Fibroblast of skin of back (primary cell): ENCODE measurements at places on chromosomes 3 and 15.

DNA sequence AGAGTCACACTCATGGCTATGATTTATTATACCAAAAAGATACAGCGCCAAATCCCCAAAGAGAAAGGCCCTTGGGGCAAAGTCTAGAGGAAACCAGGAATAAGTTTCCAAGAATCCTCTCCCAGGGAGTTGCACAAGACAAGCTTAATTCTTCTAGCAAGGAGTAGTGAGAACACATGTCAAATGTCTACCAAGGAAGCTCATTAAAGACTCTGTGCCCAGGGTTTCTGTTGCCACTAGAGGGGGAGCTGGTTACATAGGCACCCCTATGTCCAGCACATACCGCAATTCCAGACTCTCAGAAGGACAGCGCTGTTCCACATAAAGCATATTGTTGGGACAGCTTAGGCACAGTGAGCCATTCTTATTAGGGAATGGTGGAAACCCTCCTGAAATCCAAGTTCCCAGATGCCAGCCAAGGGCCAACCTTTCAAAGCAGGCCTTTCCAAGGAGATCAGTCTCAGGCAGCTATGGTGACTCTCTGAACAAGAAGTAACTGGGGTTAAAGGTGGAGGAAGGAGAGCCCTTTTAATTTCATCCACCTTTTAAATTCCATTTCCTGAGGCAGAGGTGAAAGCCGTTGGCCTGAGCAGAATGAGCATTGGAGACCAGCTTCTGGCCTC lies 194.2 kb downstream of the UACA start:
- peak; percentile 60 for DNase-seq

- peak; percentile 47 for DNase-seq
These were observed 27.2 kb upstream of the TNFSF10 start for GRCh38 chr3:172550347-172550943.

DNA sequence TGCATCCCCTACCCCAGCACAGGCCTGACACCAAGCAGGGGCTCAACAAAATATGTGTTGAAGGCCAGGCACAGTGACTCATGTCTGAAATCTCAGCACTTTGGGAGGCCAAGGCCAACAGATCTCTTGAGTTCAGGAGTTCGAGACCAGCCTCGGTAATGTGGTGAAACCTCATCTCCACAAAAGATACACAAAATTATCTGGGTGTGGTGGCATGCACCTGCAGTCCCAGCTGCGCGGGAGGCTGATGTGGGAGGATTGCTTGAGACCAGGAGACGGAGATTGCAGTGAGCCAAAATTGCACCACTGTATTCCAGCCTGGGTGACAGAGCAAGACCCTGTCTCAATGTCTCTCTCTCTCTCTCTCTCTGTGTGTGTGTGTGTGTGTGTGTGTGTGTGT lies 30.7 kb upstream of the CYP11A1 start:
- DNase-seq = no peak

DNA sequence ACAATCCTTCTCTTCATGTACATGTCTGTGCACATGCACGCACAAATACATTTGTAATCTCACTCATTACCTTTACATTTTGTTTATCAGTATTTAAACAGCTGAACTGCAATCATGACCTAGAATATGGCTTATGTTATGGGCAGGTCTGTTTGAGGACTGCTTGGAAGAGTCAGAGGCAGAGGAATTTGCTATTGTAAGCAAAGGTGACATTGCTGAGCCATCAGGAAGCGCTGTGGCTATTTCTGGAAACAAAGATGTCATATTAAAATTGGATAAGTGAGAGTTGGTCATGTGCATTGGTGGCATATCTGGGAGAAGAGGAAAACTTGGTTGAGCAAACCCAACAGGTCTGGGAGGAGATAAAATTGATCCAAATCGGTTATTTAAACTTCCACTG lies 41.6 kb downstream of the USF3 start:
- DNase-seq = no peak

DNA sequence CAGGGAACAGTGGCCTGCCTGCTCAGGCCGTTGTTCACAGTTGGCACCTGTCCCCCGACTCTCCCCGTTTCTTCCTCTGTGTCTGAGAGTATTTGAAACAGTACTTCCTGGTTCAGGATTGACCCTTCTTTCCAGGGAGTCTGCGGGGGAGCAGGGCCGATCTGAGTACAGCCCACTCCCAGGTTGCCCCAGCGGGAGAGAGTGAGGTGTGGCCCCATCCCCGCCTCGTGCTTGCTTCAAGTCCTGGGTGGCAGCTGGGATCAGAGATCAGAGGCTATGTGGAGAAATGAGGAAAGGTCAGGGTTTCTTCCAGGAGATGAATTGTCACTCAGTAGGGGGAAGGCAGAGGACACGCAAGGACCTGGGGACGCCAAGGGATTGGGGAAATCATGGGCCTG lies 6.5 kb upstream of the DLL4 start:
- DNase-seq = no peak

- peak; percentile 13 for DNase-seq
These were observed 3.4 kb upstream of the CCNL1 start for GRCh38 chr3:157163217-157163953.

DNA sequence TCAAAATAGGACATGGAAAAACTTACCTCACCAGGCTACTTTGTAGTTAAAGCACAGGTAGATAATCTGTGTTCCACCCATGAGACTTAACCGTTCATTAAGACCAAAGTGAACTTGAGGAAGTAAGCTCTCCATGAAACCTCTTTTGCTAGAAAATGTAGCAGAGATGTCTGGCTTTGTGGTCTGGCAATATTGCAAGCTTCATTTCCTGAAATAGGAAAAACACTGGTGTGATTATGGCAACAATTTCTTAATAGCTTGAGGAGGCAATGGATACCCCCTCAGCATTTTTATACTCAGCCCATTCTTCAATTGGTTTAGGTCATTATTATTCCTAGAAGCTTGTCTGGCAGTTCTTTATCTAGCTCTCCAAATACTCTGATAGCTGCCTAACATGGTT lies 957.3 kb downstream of the IGSF11 start:
- DNase-seq = no peak

GRCh38 chr3:114872588-114872987 lies 274.5 kb downstream of the ZBTB20 start:
- DNase-seq = no peak

- DNase-seq = no peak
These were observed 2.8 kb downstream of the NUP210 start for GRCh38 chr3:13417166-13417947.

- DNase-seq = peak; percentile 98
These were observed 12.8 kb upstream of the CSRNP1 start for GRCh38 chr3:39166134-39166710.

GRCh38 chr3:175404027-175404426 lies 544.9 kb downstream of the NAALADL2 start:
- DNase-seq = no peak

DNA sequence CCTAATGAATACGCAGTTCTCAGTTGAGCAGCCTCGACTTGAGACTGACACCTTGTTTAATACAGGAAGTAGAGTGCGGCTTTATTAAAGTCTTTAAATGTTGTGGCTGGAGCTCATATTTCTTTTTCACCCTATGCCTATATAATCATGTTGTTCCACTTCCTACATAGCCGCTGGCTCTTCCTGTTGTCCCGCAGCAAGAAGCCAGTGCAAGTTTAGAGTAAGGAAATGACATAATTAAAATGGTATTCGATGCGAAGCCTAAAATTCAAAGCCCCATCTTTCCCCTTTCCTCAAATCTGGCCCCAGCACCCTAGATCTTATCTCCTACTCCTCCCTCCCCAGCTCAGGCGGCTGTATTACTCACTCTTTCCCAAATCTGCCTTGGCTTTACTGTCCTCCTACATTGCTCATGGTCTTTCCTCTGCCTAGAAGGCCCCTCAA lies 7.5 kb upstream of the PHLDB2 start:
- peak; percentile 88 for DNase-seq

- peak; percentile 92 for DNase-seq
These were observed 318.5 kb upstream of the ADAMTS9 start for GRCh38 chr3:65006300-65006739.
